Hippocampal formation (tissue), 2 donors: ENCODE measurements at places on chromosomes 1 and 21.

DNA sequence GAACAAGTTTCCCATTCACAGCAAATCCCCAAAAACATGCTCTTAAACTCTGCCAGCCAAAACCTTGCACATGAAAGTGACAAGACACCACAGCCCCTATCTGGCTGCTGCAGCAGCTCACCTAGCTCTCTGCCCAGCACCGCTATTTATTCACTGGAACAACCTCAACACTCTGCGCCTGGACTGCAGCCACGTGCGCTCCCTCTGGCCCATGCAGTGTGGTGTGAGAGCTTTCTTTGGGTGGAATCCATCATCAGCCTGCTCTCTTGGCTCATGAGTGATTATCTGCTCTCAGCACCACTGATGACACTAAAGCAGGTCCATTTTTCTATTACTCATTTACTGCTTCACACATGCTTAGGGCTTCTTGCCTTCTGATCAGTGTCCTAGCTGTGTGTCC is 11.4 kb downstream of the KCNJ6 start:
- no peak for DNase-seq

DNA sequence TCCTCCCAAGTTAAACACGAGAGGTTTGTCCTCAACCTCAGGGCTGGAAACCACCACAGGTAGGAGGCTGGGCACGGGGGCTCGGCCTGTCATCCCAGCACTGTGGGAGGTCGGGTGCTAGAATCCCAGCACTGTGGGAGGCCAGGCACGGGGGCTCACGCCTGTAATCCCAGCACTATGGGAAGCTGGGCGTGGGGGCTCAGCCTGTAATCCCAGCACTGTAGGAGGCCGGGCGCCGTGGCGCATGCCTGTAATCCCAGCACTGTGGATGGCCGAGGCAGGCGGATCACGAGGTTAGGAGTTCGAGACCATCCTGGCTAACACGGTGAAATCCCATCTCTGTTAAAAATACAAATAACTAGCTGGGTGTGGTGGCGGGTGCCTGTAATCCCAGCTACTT is 6.7 kb upstream of the CDK11A start:
- no peak for DNase-seq

DNA sequence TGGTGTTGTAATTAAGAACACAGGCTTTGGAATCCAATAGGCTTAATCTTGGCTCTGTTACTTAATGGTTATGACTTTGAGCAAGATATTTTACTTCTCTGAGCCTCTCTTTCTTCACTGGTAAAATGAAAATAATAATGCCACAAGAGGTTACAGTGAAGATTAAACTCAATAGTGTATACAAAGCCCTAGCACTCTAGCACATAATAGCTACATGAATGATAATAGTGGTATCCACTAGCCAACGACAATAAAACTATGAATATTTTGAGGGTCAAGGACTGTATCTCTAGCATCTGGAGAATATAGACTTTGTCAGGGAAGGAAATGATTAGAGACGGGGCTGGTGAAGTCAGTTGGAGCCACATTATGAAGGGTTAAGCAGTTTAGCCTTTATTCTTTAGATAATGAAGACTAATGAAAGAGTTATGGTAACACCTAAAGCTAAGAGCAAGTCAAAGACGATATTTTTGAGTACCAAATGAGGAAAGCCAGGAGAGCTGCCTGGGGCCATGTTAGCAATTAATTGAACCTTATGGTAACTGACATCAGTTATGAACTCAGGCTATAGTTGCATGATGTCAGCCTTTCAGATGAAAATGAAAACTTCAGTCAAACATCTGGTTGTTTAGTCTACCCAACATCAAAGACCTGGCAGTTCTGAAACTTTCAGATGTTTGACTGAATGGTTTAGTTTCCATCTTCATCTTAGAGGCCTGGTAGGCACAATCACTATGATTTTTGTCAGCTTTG is 32.8 kb upstream of the RNF11 start:
- DNase-seq: no peak

- no peak for DNase-seq
Measured at GRCh38 chr1:87927391-87928280, 599.0 kb downstream of the LMO4 start.

DNA sequence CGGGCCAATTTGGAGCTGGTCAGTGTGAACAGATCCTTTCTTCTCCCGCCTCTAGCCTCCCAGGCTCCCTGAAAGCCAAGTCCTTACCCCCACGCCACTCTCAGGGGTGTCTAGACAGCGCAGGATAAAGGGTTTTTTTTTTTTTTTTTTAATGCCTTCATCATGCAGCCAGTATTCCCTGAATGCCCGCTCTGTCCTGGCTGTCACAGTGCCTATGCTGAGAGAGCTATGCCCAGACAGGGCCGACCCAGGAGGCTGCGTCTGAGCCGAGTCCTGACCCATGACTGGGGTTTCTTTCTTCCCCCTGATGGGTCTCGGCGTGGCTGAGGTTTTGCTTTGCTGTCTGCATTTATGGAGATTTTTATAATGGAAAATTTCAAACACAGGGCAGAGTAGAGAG is 18.3 kb downstream of the SPSB1 start:
- DNase-seq: no peak

- no peak for DNase-seq
Measured at GRCh38 chr21:46202592-46203202, 18.4 kb upstream of the SPATC1L start.

GRCh38 chr1:97837161-97837560 is 83.7 kb downstream of the DPYD start:
- no peak for DNase-seq

DNA sequence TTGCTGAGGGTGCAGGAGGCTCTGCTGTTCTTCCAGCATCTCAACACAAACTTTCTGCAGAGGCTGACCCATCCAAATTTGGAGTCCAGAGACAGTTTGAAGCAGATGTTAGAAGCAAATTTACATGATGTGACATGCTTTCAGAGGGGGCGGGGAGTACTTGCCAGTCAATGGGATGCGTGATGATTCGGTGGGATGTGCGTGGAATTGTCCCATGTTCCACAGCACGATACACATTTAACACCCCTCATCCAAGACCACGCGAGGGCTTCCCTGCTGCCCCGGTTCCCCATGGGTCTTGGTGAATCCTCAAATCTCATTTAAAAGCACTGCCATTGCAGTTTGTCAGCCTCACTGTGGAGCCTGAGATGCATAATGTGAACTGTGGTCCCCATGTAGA is 78.6 kb upstream of the TLR5 start:
- DNase-seq: no peak

GRCh38 chr21:45223236-45224185 is 64.2 kb downstream of the POFUT2 start:
- no peak for DNase-seq

GRCh38 chr1:54867717-54868057 is 19.3 kb downstream of the DHCR24 start:
- no peak for DNase-seq

GRCh38 chr1:187306710-187307415 is 478.1 kb downstream of the PLA2G4A start:
- no peak for DNase-seq

- no peak for DNase-seq
Measured at GRCh38 chr1:30823627-30823968, 66.0 kb upstream of the LAPTM5 start.

GRCh38 chr1:94106716-94107115 is 14.2 kb downstream of the ABCA4 start:
- DNase-seq: no peak

GRCh38 chr1:198333744-198334143 is 176.9 kb downstream of the NEK7 start:
- DNase-seq: no peak

DNA sequence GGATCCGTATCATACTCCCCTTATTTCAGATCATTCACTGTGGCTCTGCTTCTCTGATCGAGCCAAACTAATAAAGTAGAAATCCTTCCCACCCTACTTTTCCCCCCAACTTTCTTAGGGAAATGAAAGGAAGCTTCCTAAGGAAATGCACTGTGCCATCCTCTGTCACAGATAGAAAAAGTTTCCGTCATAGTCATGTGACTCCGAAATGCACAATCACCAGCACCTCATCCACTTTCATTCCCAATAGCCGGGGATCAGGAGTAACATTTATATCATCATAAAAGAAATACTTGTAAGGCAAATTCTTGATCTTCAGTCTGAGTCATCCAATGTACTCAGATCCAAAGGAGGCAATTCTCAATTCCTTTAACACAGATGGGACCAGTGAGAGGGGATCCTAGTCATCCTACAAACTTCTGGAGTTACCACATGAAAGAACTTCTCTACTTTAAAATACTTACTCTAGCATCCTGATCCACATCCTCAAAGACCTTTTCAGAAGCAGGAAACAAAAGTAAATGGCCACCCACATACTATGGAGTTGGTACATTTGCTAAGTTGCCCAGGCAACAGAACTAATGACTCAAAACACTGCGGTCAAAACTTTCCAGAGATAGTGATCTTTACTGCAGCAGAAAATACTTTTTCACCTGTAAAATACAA is 97.8 kb upstream of the ZC3H11B start:
- DNase-seq: no peak

- DNase-seq: no peak
Measured at GRCh38 chr1:15542388-15543250, 16.0 kb downstream of the DNAJC16 start.

GRCh38 chr1:55052221-55053142 is 13.1 kb downstream of the PCSK9 start:
- DNase-seq: no peak

DNA sequence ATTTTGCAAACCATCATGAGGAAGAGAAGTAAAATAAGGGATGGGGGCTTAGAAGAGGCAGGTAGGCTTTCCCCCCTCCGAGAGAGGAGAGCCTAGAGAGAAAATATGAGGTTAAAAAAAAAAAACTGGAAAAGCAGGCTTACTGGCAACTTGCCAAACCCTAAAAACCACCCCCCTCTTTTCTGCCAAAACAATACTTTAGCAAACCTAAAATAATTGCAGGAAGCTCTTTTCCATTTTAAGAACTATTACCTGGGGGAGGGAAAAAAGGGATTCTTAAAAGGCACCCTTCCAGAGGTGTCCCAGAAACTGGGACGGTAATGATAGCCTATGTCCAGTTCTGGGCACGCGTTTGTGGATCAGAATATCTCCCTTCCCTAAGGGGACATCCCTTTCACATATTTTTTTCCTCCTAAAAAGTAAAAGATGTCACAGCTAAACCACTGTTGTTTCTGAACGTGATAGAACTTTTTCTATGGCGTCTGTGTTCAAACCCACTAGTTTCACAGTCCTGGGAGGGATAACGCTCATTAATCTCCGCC is 1.1 kb upstream of the NFIA start:
- DNase-seq: no peak

- no peak for DNase-seq
Measured at GRCh38 chr1:3584915-3585314, 26.4 kb downstream of the MEGF6 start.

- DNase-seq: no peak
Measured at GRCh38 chr1:221937155-221937953, 195.5 kb upstream of the DUSP10 start.

- no peak for DNase-seq
Measured at GRCh38 chr1:50705699-50706098, 254.4 kb downstream of the FAF1 start.

DNA sequence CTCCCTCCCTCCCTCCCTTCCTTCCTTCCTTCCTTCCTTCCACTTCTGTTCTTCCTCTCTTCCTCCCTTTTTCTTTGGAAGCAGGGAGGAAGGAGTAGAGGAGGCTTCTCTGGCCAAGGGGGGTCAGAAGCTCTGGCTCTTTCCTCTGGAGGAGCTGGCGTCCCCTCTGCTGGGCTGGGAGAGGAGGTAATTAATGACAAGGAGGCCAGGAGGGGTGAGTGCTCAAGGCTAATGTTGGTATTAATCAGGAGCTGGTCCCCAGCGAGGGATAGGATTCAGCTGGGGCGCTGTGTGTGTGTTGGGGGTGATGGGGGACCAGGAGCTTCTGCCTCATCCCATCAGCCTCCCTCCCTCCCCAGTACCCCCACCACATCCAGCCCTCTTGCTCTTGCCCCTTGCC is 6.2 kb upstream of the PEAR1 start:
- DNase-seq: no peak

DNA sequence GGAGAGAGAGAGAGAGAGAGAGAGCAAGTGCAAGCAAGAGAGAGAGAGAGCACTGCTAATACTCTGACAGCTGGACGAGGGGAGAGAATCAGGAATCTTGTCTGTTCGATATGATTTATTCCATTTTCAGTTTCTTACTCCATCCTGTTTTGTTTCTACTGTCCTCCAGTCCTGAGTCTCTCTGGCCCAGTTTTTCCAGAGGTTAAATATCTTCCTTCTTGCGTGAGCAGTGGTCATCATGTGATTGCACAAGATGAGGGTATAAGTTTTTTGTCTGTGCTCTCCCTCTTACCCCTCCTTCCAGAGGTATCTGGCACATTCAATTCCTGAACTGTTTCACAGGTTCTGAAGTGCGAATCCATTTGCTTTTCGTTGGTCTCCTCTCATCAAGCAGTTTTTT is 16.8 kb downstream of the UBE2U start:
- DNase-seq: no peak

DNA sequence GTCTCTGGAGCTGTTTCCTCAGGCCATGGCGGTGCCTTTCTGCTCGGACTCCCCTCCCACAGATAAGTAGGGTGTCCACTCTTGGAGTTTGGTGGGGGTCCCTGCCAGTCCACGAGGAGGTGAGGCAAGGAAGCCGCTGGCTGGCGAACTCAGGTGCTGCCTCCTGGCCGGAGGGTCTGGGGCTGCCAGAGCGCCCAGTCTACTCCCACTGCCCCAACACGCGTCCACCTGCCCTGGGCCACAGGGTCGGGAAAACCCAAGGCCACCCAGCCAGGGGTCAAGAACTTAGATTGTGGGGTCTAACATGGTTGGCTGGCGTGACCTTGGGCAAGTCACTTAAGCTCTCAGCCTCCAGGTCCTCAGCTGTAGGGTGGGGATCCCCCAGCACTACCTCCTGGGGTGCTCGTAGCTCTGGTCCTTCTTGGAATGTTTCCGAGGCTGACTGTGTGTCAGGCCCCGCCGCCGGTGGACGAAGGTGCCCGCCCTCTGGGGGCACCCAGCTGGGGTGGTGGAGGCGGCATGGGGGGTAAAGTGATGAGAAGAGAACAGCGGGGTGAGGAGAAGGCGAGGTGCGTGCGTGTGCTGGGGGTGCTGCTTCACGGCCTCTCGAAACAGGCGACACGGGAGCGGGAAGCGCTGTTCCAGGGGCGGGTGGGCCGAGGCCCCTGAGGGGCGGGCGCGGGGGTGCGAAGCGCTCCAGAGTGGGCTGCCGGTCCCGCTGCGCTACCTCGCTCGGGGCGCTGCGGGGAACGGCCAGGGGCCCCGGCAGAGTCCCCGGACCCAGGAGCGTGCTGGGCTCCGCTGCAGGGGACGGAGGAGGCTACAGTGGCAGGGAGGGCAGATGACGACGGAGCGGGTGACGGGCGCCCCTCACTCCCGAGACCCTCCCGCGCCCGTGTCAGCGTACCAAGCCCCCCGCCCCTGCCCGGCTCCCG is 1.2 kb downstream of the SH2D5 start:
- DNase-seq: no peak

DNA sequence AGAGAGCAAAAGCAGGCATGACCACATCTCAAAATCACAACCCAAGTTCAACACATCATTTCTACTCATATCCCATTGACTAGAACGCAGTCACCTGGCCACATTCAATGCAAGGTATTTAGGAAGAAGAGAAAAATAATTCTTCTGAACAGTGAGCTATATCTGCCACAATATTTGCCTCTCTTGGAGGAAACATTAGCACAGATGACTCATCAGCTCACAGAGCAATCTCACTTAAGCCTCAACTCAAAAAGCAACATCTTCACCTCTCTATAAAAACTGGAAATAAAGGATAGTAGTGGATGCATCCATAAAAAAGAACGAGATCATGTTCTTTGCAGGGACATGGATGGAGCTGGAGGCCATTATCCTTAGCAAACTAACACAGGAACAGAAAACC is 143.9 kb upstream of the FMN2 start:
- DNase-seq: no peak
